ENCODE measurements at places on chromosomes 6 and 20.

- DNase-seq, result no peak
Measured at GRCh38 chr20:34644345-34644744, 32.5 kb downstream of the PIGU start.

DNA sequence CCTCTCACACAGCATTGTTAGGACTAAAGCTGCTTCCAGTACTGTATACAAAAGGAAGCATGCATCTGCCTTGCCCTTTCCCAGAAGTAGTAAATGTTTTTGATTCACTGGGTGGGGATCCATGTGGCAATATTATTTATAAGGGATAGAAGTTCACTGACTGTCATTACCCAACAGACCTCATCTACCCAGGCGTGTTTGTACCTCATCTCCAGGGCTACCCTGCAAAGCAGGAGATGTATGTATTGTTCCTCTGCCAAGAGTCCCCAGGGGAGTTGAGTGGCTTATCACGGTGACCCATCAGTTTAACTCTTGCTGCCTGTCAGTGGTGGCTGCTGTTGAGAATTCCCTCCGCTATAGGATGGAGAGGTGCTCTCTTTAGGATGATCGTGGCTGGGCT, 42.5 kb downstream of the SLC24A3 start:
- no peak for DNase-seq

GRCh38 chr6:74091136-74091793, 395.3 kb downstream of the CD109 start:
- DNase-seq, result no peak

- no peak for DNase-seq
Measured at GRCh38 chr6:11665604-11666326, 112.8 kb downstream of the ADTRP start.

DNA sequence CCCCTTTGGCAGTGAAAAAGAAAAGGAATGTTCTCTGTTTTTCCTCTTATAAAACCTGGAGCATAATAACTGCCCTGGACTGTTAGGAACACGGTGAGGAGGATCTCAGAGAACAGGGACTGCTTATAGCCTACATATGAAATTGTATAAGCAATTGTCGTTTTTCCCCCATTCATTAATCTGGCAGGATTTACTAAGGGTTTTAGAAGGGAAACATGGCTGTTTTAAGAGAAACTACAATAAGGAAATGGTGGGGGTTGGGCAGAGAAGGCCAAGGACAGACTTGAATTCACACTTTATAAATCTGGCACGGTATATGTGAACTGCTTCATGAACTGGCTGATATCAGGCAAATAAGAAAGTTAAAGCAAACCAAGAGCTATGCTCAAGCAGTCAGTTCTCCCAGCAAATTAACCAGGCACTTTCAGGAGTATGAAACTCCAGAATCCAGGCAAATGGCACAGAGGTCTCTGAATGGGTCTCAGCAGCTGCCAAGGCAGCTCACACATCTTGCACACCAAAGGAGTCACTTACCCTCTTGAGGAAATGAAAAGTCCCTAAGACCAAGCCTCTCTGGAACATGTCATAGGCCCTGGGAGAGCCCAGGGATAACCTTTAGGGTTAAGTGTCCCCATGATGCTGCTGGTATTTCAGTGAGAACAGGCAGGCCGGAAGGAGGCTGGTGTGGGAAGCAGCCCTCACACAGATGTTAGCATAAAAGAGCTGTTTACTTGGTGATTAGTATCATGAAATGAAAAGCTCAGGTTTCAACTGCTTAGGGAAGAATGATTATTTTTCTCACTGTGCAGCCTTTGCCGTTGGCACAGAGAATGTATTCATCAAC, 260.5 kb upstream of the MARCKS start:
- DNase-seq, result no peak

DNA sequence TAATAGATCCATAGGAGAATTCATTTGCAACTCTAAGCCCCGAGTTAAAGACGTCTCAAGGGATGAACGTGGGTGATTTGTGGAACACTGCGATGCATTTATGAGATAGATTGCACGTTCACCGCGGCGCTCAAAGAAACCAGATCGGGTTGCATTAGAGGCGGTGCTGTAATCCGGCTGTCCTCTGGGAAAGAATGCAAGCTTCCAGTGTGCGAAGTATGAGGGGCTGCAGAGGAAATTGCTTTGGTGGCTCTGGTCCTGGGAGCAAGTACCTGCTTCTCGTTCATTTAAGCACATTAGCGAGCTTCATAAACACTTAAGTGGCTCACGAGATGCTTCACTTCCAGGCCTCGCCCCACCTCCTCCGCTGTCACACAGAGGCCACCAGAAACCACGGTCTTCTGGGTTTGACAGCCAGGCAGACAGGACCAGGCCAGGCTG, 182.3 kb downstream of the CDH4 start:
- no peak for DNase-seq

GRCh38 chr20:21202259-21202658, 76.4 kb downstream of the KIZ start:
- no peak for DNase-seq
